ENCODE measurements at places on chromosomes 2 and 18.

DNA sequence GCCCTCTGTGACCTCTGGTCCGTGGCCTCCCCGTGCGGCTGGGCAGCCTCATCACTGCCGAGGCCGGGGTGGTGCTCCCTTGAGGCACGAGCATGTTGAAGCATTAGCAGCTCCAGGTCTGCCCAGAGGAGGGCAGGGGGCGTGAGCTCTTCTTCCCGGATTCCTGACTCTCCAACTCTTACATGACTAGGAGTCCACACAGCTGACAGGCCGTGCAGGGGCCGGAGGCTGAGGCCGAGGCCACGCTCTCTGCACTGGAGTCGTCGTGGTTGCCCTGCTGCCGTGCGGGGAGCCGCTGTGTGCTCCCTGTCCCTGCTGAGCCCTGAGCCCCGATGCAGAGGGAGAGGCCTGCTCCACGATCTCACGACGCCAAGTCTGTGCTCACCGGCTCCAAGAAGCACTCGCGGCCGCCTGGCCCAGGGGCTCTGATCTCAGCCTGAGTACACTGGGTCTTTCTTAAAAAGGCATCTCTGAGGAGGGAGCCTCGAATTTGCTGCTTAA, 19.4 kb upstream of the KCNG2 start:
- DNase-seq, result no peak

- no peak for DNase-seq
Measured at GRCh38 chr2:20516646-20517341, 69.9 kb downstream of the RHOB start.

GRCh38 chr2:46615986-46616485, 136.7 kb downstream of the TMEM247 start:
- DNase-seq, result peak; percentile 13

DNA sequence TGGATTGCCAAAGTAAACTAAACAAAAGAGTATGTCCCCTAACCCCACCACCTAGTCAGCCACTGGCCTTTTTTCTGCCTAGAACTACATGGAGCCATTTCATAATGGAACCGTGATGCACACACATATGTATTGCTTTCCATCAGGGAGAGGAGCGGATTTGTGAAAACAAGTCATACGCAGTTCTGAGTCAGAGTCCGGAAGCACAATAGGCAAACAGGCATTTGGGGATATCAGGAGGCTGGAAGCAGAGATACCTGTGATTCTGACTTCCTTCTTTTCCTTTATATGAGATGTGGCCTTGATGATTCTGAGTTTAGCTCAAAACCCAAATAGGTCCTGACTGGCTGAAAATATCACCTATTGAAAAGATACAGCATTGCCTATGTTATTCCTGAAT, 93.5 kb downstream of the TMEM163 start:
- no peak for DNase-seq

DNA sequence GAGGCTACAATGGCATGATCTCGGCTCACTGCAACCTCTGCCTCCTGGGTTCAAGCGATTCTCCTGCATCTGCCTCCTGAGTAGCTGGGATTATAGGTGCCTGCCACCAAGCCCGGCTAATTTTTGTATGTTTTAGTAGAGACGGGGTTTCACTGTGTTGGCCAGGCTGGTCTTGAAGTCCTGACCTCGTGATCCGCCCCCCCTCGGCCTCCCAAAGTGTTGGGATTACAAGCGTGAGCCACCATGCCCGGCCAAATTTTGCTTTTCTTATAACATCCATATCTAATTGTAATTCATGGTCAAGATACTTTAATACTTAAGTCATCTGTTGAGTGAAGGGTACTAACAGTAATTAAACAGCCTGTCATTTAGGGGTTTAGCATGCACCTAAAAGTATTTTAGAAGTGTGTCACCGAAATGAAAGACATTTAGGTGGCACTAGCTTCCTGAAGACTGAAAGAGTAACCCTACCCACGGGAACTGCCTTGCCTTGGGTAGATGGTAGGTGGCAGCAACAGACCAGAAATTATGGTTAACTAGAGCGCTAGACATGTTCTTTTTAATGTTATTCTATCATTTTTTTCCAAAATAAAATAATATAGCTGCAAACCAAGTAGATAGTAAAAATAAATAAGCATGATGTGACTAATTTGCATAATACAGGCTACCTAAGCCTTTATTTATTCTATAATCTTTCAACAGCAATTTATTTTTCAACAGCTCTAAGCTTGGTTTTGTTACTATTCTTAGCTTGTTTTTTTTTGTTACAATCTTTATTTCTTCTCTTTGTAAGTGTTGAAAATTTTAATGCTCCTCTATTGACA, 8.6 kb upstream of the ACYP2 start:
- DNase-seq, result peak; percentile 55

DNA sequence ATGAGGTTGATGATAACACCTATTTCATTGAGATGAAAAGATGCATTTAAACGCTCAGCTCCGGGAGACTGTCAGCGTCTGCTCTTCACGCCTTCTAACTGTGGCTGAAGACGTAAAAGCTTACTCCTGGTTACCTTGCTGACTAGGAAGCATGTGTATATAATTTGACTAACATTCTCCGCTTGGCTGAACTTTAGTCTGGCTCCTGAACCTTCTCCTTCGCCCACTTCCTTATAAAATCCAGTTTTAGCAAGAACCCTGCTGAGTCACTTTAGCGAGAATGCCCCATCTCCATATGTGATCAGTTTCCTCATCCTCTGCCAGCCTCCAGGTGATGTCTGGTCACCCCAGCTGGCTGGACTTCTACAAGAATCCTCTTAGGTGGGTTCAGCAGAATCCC, 12.7 kb upstream of the CREG2 start:
- DNase-seq, result no peak

DNA sequence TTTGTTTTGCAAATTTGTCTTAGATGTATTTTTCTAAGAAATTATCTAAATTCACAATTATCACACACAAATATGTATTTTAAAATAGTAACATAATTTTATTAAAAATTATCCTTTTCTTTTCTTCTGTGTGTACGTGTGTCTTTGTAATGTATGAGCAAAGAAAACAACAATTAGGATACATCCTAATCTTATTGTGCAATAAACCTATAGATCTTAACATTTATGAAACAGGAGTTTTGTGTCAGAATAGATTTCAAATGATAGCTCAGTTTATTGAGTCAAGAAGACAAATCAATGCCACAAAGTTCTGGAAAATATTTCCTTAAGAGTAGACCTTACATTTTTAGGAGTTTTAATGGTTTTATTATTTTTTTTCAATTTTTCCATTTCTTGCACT, 212.2 kb downstream of the KCNJ3 start:
- DNase-seq, result no peak

Data from CD4-positive, alpha-beta T cell treated with Interleukin-6 at 100 ng/mL for 8 hours (primary cell).